EL (cell line): ENCODE measurements at places on chromosomes 2 and 18.
A peak's percentile ranks its signal among the peaks of the same experiment; 100 is the strongest.

DNA sequence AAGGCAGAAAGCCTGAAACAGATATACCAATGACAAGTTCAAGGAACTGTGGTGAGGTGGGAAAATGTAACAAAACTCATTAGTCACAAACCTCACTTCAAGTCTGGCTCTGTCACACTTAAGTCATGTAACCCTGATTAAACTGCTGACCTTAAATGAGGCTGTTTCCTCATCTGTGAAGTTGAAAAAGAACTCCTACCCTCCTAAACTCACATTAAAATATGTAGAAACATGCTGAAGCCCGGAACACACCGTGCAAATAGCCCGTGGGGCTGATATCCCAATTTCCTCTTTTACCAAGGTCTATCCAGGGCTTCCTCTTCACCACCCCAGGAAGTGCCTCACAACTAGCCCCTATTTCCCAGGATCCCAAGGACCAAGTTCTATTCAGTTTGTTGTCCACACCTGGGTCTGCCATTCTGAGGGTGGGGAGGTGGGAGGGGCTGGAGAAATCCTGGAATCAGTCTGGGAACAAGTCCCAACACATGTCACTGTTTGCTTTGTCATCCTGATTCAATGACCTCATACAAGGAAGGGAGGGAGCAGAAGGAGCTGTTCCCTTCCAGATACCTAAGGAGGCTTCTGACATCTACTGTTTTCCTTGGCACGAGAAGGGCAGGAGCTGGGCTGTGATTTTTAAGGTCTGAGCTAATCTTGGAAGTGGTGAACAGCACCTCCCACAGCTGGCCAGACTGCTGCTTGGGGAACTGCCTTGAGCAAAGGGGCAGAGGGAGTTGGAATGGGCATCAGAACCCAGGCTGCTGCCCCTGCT is 42.3 kb downstream of the SLC4A1AP start:
- DNase-seq = peak; percentile 97

DNA sequence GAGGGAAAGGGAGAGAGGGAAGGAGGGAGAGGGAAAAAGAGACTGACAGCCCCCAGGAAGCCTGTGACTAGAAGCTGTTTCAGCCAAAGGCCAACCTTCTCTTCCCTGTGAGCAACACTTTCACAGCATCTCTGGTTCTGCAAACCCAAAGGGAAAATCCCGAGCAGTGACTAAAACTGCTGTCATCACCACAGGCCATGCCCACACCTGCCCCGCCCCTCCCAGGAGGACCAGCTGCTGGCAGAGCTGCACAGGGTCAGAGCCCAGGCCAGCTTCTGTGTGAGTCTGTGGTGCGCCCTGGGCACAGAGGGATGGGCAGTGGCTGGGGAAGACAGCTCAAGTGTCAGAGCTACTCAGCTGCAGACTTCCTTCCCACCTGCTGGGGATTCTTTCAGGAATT is 64.9 kb upstream of the OTOS start:
- peak; percentile 81 for DNase-seq

GRCh38 chr18:63788447-63789096 is 13.4 kb downstream of the SERPINB7 start:
- DNase-seq = peak; percentile 95

DNA sequence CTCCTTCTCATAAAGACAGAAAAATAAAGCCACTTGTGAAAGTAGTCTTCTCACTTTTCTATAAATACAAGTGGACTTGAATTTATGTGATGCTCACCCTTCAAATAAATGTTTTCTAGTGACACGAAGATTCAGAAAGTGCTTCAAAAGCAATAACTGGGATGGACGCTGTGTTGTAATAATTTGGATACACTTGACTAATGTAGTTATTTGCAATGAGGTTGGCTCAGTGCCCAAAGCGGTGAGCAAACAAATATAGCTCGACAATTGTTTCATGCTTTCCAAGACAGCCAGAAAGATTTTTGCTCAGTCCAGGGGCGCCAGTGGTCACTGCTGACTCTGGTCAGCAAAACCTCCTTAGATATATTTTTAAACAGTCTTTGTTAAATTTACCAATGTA is 278.6 kb upstream of the KLHL14 start:
- no peak for DNase-seq

DNA sequence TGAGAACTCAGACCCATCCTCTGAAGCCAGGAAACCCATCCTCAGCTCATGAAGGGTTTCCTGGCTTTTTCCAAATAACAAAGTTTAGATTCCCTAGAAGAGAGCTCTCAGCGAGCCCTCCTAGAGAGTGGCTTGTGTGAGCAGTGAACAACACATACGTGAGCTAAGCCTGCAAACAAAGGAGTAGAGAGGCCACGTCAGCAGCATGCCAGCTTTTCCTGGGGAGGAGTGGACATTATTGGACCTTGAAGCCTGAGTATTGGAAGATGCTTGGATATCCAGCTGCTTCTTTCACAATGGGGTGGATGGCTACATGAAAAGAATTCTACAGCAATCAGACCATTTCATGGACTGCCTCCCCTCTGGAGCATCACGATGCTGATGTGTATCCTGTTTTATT is 21.1 kb downstream of the KIF5C start:
- DNase-seq = no peak

DNA sequence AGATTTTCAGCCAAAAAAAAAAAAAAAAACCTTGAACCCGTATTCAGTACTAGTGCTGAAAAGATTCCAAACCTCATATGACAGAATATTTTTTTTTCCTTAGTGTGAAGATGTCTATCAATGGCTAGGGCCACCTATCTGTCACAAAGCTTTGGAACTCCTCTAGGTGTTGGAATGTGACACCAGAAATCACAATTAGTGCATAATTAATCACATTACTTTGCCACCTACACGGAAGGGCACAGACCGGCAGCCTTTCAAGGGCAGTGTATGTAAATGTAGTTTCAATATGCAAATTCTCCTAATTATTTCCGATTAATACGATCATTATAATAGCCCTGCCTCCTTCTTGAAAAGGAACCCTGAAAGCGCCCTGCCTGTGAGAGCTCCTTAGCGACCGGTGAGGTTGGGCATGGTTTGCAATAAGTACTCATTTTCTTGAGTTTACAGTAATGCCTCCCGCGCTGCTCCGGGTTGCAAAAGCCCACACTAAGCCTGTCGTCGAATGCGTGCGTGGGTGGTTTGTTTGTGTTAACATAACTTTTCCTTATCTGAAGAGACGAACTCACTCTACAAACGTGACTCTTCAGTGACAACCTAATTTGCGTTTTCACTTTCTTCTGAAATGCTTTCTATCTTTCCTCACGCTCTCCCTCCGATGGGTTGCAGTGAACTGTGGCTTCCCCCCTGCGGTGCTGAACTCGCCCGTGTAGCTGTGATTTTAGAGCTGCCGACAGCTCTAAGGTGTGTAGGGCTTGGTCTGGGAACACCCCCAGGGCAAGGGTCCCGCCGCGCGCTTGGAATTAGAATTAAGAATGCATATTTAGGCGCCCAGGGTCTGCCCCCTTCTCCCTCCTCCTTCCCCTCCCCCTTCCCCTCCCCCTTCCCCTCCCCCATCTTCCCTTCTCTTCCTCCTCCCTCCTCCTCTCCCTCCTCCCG is 765 bp upstream of the ID2 start:
- peak; percentile 81 for DNase-seq

- DNase-seq = peak; percentile 85
Observed at GRCh38 chr2:131105156-131105949, at the start of gene PLEKHB2. Gene PLEKHB2 (plus strand): TSS chr2:131105336. CDS start chr2:131120942, 15,606 bp downstream.

- no peak for DNase-seq
Observed at GRCh38 chr18:6882401-6882800, 152.9 kb downstream of the ARHGAP28 start.

GRCh38 chr2:233758849-233759248 is 1.2 kb upstream of the UGT1A1 start:
- DNase-seq = no peak

DNA sequence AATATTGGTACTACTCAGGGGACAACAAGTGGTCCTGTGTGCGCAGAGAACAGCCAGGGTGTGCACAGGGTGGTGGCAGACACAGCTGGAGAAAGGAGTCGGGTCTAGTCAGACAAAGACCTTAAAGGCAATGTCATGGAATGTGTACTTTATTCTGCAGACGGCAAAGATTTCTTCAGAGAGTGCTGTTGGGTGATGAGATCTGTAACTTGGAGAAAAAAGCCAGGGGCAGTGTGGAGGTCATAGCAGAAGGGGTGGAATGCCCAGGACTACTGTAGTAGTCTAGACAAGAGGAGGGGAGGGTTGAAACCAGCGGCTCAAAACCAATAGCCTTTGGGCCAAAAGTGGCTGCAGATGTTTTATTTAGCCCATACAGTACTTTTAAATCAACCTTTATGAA is 121.3 kb upstream of the ZFP36L2 start:
- DNase-seq = no peak

DNA sequence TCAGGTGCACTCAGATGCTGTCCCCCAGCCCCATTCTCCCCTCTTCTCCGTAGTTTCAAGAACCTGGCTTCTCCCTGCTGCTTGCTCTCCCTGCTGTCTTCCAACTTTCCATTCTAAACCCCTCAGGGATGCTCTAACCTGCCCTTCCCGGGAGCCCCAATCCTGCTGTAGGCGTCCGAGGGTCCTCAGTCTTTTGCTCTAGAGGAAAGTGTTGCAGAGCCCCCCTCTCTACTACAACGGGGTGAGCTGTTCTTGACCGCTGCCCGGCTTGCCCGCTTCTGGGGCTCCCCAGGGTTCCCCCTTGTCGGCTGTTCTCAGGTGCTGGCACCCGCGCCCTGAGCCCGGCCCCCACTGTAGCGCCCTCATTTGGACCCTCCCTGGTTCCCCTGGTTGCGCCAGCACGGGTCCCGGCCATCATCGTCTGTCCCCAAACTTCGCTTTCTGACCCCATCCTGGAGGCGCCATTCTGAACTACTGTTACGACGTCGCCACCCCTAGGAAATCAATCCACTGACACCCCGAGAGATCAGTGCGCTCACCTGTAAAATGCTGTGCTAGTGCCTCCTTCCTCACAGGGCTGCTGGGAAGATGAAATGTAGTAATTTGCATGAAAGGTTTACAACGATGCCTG is 31.9 kb upstream of the REG3G start:
- no peak for DNase-seq

- DNase-seq = peak; percentile 54
Observed at GRCh38 chr2:220787251-220787650, 784.9 kb downstream of the EPHA4 start.
